ENCODE measurements at places on chromosomes 12 and 14.

GRCh38 chr12:111450676-111451075 is 45.0 kb downstream of the SH2B3 start:
- DNase-seq, result no peak

DNA sequence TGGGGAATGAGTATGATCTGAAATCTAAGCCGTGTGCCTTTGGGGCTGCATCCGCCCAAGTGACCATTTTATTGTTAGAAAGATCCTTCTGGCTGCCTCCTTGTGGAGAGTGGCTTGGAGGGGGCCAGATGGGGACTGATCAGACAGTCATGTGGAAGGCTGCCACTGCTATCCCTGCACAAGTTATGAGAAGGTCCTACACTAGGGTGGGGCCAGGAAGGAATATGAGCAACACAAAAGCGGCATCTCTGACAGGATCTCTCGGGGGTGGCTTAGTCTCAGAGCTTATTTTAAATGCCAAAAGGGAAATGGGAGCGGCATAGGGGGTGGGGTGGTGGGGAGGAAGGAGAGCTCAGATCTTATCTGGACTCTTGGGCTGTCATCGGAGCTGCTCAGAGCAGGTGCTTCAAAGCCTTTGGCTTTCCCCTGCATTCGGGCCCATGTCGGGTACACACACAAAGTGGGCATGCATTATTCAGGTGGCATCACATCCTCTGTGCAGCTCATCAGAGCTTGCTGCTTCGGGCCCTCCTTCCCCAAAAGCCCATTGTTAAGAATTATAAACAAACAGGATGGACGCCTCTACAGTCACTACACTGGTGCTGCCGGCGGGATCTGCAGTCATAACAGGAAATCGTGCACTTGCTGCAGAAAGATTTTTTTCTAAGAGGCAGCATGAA is 805.4 kb downstream of the VRK1 start:
- peak; percentile 55 for DNase-seq

GRCh38 chr14:31886156-31886835 is 190.8 kb upstream of the ARHGAP5 start:
- DNase-seq, result no peak

DNA sequence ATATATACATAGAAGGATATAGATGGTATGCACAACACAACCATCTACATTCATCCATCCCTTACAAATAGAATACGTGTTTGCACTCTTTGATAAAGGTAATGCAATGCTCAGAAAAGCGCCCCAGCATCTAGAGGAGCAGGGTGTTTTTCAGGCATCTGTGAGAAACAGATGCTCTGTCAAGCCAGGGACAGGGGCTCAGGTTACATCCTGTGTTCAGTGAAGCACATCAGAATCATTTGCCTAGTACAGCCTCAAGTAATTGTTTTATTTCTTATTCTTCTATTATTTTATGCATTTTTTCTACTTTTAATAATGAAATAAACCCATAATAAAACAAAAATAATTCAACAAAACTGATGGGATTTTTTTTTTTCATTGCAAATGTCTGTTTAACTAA is 50.5 kb upstream of the HIF1A start:
- DNase-seq, result no peak

GRCh38 chr14:78631551-78631950 is 461.4 kb downstream of the NRXN3 start:
- no peak for DNase-seq

- no peak for DNase-seq
These were observed 345.9 kb downstream of the NAV3 start for GRCh38 chr12:78176643-78177042.

DNA sequence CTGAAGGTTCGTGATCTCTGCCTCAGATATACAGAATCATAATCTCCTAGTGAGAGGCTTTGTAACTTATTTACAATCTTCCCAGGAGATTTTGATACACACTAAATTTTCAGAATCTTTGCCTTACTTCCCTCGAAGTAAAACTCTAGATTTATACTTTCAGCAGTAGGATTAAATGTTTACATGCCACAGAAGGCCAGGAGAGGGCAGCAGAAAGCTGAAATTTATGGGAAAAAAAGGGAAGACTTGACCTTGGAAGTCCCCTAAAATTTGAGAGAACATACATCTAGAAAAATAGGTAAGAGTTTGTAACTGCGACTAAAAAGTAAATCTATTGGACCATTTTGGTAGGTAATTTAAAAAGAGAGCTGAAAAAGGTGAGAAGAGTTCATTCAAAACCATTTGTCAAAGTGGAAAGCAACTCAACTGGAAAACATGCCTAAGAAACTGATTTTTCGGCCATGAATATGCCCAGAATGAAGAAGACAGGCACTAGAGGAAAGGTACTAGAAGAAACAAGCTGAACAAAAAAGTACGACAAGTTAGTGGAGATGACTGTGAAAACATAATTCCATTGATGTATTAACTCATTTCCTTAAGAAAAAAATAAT is 242.0 kb upstream of the MDGA2 start:
- no peak for DNase-seq

DNA sequence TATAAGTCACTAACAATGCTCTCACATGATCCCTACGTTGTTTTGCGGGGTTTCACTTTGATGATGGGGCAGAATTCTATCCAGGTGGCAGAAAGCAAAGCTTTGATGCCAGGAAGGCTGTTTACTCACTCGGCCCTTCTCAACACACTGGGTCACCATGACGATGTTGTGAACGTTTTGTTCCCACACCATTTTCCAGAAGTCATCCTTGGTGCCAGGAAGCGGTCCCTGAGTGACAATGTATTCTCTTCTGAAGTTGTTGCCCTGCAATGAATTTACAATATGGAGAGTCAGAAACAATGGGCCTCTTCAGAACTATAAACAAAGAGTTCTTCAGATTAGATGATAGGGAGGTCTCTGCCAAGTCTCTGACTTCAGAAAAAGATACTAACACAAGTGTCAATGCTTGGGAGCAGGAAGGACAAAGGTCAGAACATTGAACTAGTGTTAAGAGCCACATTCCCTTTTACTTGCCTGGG is 101.3 kb downstream of the PTPRB start:
- DNase-seq, result no peak

GRCh38 chr12:128798571-128799341 is 25.0 kb downstream of the SLC15A4 start:
- no peak for DNase-seq

DNA sequence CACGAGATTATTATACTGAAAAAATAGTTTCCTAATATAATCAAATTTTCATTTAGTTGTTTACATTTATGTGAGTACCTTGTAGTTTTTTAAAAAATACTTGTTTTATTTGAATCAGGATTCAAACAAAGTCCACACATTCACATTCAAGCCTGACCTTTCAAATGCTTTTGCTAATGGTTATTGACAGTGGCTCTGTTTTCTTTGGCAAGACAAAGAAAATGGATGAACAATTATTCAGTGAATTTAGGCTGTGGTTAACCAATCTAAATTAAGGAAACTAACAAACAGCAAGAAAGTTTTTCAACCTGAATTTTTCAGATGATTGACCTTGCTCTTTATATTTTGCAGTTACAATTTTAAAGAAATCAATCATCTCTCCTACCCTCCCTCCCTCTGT is 9.7 kb downstream of the SLC4A8 start:
- DNase-seq, result no peak

GRCh38 chr14:76289276-76289675 is 86.7 kb upstream of the ESRRB start:
- DNase-seq, result no peak

DNA sequence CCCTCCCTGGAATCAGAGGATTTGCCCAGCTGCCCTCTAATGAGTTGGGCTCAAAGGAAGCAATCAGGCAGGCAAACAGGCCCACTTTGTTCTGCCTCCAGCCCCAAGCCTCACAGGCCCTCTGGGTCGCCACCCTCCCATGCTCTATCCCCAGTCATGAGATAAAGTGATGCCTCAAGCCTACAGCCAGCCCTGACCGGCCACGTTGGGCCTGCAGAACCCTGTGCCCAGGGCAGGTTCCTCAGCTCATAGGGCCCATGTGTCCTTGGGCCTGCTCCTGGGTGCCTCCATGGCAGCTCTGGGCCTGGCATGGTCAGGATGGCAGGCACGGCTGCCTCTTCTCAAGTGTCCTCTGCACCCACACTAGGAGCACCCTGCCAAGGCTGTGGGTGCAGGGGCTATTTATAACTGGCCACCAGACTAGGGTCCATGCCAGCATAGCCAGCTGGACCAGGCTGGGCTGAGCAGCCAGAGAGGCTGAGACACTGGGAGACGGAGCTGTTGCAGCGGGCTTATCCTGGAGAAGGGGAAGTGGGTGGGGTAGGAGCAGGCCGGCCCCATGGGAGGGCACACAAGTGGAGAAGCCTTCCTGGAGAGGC is 20.2 kb downstream of the HDAC7 start:
- DNase-seq, result no peak

- no peak for DNase-seq
These were observed 125.6 kb upstream of the DHRS4 start for GRCh38 chr14:23828001-23828400.

- DNase-seq, result no peak
These were observed 11.9 kb downstream of the BCL11B start for GRCh38 chr14:99260116-99260515.

DNA sequence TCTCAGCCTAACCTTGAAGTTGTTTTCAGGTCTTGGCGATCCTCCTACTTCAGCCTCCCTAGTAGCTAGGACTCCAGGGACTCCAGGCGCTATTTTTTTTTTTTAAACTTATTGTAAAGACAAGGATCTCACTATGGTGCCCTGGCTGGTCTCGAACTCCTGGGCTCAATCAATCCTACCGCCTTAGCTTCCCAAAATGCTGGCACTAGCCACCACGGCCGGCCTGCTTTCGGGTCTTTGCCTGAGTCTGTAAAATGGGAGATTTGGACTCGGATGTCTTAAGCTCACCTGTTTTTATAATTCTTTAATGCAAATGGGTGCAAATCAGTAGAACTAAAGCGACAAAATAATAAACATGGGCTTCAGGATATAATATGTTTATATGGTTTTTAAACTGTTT is 858 bp upstream of the SYT10 start:
- no peak for DNase-seq

DNA sequence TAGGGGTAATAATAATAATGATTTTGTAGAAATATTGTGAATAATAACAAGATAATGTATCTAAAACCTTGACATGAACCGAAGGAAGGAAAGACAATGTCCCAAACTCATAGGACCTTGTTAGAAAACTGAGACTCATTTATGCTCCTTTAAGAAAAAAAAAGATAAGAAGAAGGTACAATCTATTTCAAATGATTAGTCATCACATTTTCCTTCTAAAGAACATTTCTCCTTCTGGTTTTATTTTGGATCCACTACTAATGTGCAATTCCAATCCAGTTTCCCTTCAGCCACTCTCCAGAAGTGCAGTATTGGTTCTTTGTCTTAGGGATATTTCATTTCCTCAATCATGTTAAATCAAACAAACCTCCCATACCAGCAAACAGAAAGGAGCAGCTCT is 526.7 kb downstream of the FUT8 start:
- no peak for DNase-seq

DNA sequence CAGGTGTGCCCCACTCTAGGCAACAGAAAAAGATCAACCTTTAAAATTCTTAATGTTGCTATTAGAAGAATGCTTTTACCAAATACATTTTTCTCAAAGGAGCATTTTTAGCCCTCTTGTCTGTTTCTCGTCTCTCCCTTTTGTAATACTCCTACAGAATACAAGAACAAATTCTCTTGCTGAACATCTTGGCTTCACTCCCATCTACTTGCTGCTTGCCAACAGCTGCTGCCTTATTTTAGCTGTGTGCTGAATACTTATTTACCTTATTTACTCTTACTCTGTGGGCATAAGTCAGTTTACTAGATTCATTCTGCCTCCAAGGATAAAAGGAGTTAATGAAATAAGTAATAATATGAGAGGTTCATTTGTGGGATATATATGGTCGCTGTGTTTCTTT is 70.8 kb downstream of the POLR3B start:
- no peak for DNase-seq

DNA sequence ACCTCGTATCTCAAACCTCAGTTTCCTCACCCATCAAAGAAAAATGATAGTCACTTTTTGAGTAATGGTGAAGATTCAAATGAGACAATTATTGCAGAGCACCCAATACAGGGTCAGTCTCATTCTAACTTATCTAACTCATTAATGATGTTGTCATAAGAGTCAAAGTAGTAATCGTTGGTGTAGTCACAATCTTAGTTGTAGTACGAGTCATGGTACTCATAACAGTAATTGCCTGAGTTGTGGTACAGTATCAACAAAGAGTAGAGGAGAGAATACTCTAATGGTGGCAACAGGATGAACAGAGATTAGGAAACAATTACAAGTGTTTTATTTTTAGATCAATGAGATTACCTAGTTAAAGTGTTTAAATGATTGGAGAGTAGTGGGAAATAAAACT is 93.6 kb upstream of the TMTC2 start:
- no peak for DNase-seq

- DNase-seq, result no peak
These were observed 89.0 kb upstream of the BCL11B start for GRCh38 chr14:99360774-99361595.

GRCh38 chr14:59484639-59485175 is 390 bp downstream of the JKAMP start:
- no peak for DNase-seq

DNA sequence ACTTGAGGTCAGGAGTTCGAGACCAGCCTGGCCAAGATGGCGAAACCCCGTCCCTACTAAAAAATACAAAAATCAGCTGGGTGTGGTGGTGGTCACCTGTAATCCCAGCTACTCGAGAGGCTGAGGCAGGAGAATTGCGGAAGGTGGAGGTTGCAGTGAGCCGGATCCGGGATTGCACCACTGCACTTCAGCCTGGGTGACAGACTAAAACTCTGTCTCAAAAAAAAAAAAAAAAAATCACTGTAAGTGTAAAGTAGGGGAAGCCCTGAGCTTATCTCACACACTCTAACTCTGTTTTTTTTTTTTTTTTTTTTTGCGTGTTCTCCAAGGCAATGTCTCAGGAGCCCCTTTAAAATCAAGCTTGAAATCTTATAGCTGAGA is 421 bp upstream of the RBMS2 start:
- no peak for DNase-seq

DNA sequence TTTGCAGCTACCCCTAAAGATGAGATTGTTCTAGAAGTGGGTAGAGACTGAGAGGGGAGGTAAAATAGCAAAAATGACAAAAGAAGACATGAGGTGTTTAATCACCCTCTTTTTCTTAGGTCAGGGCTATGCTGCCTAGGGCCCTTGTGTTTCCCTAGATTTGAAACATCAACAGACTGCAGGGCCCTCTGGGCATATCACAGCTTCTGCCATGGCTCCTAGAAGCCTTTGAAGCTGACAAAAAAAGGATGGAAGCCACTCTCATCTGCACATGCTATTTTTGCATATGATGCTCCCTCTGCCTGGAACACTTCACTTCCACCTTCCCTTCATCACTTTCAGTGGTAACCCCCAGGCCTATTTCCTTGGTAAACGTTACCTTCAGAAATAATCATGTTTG is 68.1 kb downstream of the BTG1 start:
- DNase-seq, result no peak

DNA sequence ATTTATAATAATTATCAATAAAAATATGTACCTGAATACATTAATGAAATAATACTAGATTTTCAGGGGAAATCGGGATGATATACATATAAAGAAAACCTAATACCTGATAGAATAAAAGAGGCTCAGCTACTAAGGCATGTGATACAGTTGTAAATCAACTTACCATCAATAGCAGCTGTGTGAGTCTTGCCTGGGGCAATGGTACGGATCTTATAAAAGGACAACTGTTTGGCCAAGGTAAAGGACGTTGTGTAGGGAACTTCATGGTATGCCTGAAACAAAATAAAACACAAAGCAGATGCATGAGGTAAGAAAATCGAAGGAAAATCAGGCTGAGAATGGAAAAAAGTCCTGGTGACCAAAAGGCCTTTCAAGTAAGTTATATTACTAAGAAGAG is 25.4 kb downstream of the NEK9 start:
- DNase-seq, result no peak

Data from activated CD8-positive, alpha-beta memory T cell treated with anti-CD3 and anti-CD28 coated beads, Interleukin-2, amount 50 U/mL, for 4 hours (primary cell).